HS-27A (cell line): ENCODE measurements at places on chromosomes 6 and 20.

DNA sequence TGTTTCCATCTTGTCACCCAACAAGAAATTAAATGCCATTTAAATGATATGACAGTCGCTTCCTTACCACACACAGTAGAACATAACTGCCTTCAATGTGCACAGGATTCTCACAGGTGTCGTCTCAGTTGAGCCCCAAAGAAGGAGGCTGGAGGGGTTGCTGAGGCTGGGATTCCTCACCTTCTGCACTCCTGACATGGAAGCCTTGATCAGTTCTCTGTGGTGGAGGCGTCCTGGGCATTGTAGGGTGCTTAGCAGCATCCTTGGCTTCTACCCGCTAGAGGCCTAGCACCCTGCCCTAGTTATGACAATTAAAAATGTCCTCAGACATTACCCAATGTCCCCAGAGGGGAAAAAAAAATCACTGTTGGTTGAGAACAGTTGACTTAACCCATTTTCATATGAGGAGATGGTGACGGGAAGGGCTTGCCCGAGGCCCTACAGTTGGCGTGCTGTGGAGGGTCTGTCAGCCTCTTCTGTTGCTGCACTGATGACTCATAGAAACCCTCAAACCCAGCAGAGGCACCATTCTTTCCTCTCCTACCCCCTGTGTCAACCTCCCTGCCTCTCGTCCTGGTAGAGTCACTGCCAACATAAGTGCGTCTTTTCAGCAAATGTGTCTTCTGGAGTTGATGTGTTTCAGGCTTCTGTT is 19.3 kb upstream of the ZNF831 start:
- DNase-seq, result no peak

- peak; percentile 69 for DNase-seq
These were observed 60.9 kb downstream of the MCHR2 start for GRCh38 chr6:99933129-99933528.

DNA sequence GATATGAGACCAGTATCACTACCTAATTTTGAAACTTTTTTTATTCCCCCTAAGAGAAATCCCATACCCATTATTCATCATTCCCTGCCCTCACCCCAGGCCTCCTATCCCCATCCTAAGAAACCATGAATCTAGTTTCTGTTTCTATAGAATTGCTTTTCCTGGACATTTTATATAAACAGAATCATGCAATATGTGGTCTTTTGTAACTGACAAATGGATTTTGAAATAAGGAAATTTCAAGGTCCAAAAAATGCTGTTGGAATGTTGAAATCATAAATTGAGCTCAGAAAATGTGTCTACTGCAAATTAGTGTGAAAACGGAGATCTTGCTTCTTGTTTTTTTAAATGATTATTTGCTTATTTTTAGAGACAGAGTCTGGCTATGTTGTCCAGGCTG is 25.1 kb downstream of the RNF217 start:
- no peak for DNase-seq

DNA sequence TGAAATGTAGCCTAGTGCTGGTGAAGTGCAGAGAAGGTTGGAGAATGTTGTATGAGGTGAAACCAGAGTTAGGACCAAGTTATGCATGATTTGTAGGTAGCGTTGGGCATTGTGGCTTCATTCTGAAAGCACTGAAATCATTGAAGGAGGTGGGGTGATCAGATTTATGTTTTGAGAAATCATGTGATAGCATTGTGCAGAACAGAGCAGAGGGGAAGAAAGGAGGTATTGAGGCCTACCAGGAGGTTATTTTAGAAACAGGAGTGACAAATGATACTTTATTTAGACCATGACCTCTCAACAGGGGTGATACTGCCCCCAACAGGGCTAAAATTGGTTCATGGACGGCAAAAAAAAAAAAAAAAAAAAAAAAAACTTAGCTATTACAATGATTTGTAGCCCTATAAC is 15.6 kb upstream of the HMGN3 start:
- no peak for DNase-seq
